Stimulated activated CD4-positive, alpha-beta T cell treated with anti-CD3 and anti-CD28 coated beads, Interleukin-4, amount 100 ng/mL, for 1 hour (primary cell): ENCODE measurements at places on chromosomes 3 and 15.
A peak's percentile ranks its signal among the peaks of the same experiment; 100 is the strongest.

- peak; percentile 32 for DNase-seq
Measured at GRCh38 chr3:58009026-58009748, 965 bp downstream of the FLNB start.

GRCh38 chr15:84654689-84655453, 788 bp upstream of the WDR73 start:
- peak; percentile 78 for DNase-seq

GRCh38 chr15:65365229-65365628, 12.6 kb downstream of the IGDCC3 start:
- no peak for DNase-seq

- DNase-seq, result no peak
Measured at GRCh38 chr15:51577636-51578304, 44.8 kb downstream of the DMXL2 start.

- no peak for DNase-seq
Measured at GRCh38 chr3:107662124-107662507, 139.4 kb downstream of the BBX start.

DNA sequence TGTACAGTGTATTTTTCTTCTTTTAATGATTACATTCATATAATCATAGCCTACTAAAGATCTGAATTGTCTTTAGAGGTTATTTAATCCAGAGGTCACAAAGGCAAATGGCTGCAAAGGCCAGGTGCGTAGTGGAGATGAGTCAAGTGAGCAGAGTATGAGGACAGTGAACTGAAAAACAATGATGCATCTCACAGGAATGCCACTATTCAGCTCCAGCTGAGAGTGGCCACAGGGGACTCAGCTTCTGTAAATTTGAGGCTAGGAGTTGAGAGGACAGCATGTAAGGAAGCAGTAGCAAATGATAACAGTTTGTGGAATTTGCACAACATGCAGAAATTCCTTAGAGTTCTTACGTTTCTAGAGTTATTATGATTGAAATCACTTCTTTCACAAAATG, 50.4 kb downstream of the COL6A5 start:
- DNase-seq, result no peak

DNA sequence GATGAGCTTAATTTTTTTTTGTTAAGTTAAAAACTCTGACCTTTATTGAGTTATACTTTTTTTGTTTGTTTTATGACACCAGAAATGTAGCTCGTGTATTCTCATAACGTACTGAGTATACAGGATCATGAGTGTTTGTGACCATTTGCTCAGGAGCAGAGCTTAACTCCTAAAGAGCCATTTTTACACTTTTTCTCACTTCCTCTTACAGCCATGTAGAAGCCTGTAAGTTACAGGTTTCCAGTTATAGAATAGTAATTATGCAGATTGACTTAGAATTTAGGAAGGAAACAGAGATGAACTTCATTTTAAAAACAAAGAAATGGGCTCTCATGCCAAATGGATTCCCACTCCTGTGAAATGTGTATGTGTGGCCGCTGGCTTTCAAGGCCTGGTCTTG, 151.7 kb downstream of the MCTP2 start:
- DNase-seq, result no peak

GRCh38 chr3:65240366-65240765, 552.6 kb upstream of the ADAMTS9 start:
- no peak for DNase-seq

DNA sequence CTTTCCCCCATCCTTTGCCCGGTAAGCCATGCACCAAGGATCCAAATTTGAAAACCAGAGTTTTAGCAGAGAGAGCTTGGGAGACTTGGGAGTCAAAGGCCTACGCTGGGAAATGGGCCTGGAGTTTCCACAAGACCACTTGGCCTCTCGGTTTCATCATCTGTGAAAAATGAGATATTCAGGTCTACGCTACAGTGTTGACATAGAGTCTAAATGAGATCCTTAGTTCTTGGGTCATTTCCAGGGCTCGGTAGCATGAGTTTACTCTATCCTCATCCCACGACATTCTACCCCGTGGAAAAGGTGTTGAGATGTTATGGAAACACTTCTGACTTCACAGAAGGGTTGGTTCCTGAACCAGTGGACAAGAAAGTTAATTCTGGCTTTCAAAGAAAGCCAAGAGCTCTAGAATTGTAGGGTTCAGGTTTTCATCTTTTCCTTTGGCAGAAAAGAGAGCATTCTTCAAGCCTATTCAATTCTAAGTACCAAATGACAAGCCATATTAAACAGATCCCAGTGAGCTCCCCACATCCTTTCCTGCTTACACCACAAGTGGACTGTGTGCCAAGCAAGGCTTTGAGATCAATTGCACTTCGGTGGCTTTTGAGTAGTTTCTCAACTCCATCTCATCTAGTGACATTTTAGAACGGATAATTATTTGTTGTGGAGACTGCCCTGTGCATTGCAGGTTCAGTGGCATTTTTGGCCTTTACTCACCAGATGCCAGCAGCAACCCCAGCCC, 219.7 kb downstream of the SLCO3A1 start:
- no peak for DNase-seq

- DNase-seq, result no peak
Measured at GRCh38 chr3:72810063-72810462, 38.2 kb downstream of the SHQ1 start.

GRCh38 chr3:149717391-149718056, 34.8 kb downstream of the COMMD2 start:
- no peak for DNase-seq

DNA sequence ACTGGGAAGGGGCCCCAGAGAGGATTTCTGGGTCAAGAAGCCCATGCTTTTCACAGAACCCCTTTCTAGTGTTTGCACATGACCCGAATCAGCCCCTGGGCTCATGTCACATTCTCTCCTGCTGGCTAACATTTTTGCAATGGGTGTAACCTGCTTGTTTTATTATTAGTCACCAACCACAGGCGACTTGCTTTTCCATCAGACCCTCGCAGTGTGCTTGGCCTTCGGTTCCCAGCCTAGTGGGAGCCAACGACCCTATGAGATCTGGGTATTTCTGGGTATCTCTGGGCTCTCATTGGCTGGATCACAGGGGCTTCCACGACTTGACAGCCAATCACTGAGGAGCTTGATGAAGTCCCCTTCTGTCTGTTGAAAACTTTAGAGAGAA, 11.0 kb upstream of the FBLN2 start:
- DNase-seq, result no peak

DNA sequence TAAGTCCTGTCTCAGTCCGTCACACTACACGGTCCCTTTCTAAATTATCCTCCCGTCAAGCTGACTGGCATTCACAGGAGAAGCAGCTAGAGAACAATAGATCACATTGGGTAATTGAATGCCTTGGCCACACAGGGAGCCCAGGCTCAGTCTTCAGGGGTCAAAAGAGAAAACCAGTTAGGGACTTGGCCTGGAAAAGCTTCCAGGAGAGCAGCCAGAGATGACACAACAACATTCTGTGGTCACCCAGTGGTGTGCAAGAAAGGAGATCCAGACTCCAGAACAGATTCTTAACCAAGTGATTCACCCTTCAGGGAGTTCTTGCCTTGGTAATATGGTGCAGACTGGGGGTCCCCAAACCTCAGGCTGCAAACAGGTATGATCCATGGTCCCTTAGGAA, 15.9 kb downstream of the ARHGAP31 start:
- DNase-seq, result no peak

GRCh38 chr3:107410606-107411005, 33.4 kb downstream of the CCDC54 start:
- no peak for DNase-seq
